ENCODE measurements at places on chromosomes 7 and 10. TPM values are rescaled to one million over a fixed set of nuclear protein-coding genes. Genes with fewer than 3 reads are reported as not detected.

Gene ITGA8
- 17.5 TPM for total RNA-seq

Gene CCL26
- 0.69 TPM for total RNA-seq

Gene TMEM213
- total RNA-seq = not detected

Gene SPOCK2
- 0.79 TPM for total RNA-seq

Gene RNF148
- 0.89 TPM for total RNA-seq

Gene SPRN
- 0.89 TPM for total RNA-seq

Gene OR13A1
- 0.10 TPM for total RNA-seq

- no peak for DNase-seq
Observed at GRCh38 chr7:77827999-77828398, 29.4 kb downstream of the PHTF2 start.

- no peak for DNase-seq
Observed at GRCh38 chr10:88115407-88115806, 252.0 kb downstream of the PTEN start.

GRCh38 chr10:6473430-6473829, 106.6 kb downstream of the PRKCQ start:
- DNase-seq = no peak

DNA sequence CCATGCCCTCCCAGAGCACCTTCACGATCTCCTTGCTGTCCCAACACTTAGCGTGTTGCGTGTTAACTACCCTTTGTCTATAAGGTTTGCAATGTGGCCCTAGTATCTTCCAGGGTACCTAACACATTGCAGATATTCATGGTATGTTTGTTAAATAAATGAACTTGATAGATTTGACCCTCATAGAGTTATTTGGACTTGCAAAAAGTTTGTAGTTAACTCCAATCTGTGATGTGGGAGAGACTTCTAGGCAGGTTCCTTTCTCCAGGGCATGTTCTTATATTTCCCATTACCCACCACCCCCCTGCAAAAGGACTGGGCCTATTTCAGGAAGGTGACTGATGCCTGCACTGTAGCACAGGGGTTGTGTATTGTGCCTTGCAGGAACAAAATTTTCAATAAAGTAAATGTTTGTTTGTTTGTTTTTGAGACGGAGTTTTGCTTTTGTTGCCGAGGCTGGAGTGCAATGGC, 612 bp downstream of the HILPDA start:
- no peak for DNase-seq

- no peak for DNase-seq
Observed at GRCh38 chr7:63899691-63900393, 98.8 kb upstream of the ZNF722 start.

Measured in skin of body (tissue), 3 donors.